SJCRH30 (cell line): ENCODE measurements at places on chromosomes 6 and 20. TPM values are rescaled to one million over a fixed set of nuclear protein-coding genes. Genes with fewer than 3 reads are reported as not detected.

The REM1 gene
- not detected in 2 replicates for total RNA-seq

The DLL1 gene
- total RNA-seq, result 12.6 and 13.6 TPM in 2 replicates

The CCN6 gene
- not detected in 2 replicates for total RNA-seq

The THBS2 gene
- total RNA-seq, result 0.18 and 0.28 TPM in 2 replicates

The ULBP2 gene
- total RNA-seq, result 2.7 and 2.9 TPM in 2 replicates

The POLH gene
- total RNA-seq, result 10.3 and 12.4 TPM in 2 replicates

The CTAGE9 gene
- not detected in 2 replicates for total RNA-seq

The NNAT gene
- not detected in 2 replicates for total RNA-seq

The ARMC12 gene
- total RNA-seq, result not detected in 2 replicates

The SHLD1 gene
- 8.2 TPM in 2 replicates for total RNA-seq

The RAET1L gene
- total RNA-seq, result not detected in 2 replicates

DNA sequence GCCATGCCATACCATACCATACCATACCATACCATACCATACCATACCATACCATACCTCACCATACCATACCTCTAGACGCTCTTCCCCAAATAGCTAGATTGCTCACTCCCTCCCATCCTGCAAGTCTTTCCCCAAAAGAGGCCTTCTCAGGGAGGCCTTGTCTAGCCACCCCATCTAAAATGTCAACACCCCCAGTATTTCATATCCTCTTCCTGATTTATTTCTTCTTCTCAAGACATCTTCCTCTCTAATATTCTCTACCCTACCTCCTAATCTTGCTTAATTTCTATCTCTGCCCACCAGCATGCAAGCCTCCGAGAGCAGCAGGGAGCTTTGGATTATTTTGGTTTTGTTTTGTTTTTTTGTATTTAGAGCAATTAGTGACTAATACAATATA lies 225.2 kb upstream of the RREB1 start:
- no peak for DNase-seq

- no peak for DNase-seq
These were observed 104.2 kb downstream of the SYCP2 start for GRCh38 chr20:59829054-59829785.

DNA sequence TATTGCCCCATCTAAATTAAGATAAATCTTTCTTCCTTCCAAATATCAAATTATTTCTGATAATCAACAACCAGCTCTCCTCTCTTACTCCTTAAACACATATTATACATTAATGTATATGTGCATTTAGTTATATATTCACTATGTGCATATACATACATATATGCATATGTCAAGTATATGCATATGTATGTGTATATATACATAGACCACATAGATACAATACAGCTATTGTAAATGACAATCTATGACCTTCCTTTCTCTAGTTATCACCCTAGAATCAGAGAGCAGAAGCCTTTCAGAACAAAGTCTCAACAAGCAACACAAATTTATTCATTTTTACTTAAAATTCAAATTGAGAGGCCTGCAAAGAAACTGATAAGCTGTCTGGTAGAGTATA lies 241.1 kb upstream of the THEMIS start:
- DNase-seq, result no peak

DNA sequence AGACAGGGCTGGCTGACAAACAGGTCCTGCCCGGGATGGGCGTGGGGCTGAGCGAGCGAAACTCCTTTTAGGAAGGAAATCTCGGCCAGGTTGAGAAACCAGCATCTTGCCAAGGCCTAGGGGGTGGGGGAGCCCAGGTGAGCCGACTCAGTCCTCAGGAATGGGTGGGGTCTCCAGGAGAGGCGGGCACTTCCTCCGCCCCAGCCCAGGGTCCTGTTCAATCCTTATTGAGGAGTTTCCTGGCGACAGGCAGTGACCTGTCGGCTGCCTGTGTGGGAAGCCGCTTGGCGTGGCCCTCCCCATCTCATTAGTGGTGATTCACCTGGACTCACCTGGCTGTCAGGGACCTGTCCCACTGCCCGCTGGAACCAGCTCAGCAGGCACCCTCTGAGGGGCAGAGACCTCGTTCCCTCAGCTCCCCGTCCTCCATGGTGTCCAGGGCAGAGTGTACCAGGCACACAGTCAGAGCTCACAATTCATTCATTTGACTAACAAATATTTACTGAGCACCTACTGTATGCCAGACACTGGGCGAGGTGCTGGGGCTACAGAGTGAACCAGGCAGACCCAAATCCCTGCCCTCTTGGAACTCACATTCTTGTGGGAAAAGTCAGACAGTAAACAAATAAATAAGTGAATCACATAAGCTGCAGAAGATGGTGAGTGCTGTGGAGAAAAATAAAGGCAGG lies 51.1 kb downstream of the FGD2 start:
- DNase-seq, result no peak

GRCh38 chr6:125471667-125472066 lies 169.9 kb upstream of the HDDC2 start:
- no peak for DNase-seq

GRCh38 chr20:19253916-19254820 lies 41.7 kb downstream of the SLC24A3 start:
- DNase-seq, result no peak

DNA sequence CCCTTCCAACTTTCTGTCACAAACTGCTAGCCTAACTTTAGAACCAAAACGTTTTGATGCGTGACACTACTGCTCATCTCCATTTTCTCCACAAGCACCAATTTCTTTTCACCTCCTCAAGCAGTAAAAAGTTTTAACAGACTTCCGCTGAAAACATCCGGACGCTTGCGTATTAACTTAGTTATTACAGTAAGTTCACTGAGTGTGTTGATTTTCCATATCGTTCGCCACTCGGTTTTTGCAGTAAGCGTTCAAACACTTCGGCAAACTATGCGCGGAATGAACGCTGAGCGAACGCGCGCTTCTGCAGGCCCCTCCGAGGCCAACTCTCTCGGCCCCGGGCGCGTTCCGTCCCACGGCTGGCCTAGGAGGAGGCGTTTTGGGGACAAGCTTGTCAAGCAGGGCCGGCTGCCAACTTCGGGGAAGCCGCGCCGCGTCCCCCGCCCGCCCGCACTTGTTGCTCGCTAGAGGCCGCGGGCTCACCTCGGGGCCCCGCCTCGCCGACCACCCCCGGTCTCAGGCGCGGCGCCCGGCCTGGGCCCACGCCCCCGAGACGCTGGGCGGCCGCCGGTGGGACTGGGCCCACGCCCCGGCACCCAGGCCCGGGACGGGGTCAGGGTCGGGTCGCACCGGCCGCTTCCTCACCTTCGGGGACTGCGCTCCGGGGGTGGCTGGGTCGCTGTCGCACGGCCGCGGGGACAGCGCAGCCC lies 945 bp downstream of the PHF10 start:
- peak; percentile 65 for DNase-seq

DNA sequence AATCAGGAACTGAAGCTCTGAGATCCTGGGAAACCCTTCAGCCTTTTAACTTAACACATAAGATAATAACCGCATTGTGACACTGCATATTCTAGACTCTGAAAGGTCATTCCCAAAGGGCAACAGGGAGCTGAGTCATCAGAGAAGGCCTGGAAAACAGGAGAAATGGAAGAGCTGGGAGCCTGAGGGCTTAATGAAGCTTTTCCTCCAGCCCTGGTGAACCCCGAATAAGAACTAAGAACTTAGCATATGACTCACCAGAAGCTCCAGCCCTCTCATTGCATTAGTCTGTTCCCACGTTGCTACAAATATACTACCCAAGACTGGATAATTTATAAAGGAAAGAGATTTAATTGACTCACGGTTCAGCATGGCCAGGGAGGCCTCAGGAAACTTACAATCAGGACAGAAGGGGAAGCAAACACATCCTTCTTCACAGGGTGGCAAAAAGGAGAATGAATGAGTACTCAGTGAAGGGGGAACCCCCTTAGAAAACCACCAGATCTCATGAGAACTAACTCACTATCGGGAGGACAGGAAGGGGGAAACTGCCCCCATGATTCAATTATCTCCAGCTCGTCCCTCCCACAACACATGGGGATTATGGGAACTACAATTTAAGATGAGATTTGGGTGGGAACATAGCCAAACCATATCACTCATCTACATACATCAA lies 648.5 kb downstream of the TFAP2A start:
- peak; percentile 11 for DNase-seq

GRCh38 chr6:167824591-167825331 lies 1.9 kb upstream of the AFDN start:
- DNase-seq, result no peak

- no peak for DNase-seq
These were observed 166.9 kb upstream of the RNF24 start for GRCh38 chr20:4181956-4182945.

GRCh38 chr6:24019830-24020229 lies 106.2 kb upstream of the NRSN1 start:
- DNase-seq, result no peak

GRCh38 chr6:5126214-5126613 lies 41.1 kb downstream of the PPP1R3G start:
- no peak for DNase-seq

- DNase-seq, result peak; percentile 53
These were observed 61.7 kb upstream of the SLC22A23 start for GRCh38 chr6:3518356-3519190.
